NCI-H146 (cell line): ENCODE measurements at places on chromosomes 5 and 9.

GRCh38 chr5:64612344-64612961 lies 77.8 kb upstream of the SHISAL2B start:
- peak; percentile 48 for DNase-seq

GRCh38 chr5:33557605-33558004 lies 116.8 kb downstream of the TARS1 start:
- no peak for DNase-seq

- DNase-seq = peak; percentile 69
Observed at GRCh38 chr5:73911761-73912393, 285.9 kb downstream of the ARHGEF28 start.

DNA sequence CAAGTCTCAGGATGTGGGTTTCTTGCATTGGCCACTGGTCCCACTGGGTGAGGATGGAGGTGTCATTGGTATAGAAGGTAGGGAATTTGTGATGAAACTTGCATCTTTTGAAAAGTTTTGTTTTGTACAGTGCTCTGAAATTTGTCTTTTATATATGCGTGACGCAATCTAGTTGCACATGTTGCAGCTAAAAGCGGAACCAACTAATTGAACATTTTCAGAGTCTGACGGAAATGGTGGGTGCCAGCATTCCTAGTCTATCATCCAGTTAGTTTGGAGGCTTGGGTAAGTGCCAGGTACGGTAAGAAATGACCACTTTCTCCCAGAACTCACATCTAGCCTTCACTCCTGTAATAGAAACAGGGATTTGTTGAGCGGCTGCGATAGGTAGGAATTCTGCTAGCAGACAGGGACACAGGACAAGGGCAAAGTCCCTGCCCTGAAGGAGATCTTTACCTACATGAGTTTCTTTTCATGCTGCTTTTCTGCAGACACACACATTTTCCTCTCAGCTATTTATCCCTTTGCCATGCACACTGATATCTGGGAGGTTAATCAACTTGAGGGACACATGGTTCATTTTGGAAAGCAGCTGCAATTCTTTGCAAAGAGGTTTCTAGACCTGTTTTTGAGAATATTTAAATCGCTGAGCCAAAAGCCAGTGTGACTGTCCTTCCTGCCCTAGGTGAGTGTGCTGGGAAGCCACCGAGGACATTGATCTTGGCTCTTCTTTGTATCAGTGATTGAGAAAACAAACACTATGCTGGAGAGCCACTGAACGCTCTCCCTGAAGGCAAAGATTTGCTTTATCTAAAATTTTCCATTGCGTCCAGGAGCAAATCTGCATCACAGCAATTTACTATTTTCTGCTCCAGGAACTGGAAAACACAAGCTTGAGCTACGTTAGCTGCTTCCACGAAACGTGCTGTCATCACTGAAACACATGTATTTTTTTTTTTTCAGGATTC lies 89.7 kb downstream of the DAP start:
- DNase-seq = no peak

GRCh38 chr5:157381746-157382145 lies 78.3 kb upstream of the NIPAL4 start:
- no peak for DNase-seq

DNA sequence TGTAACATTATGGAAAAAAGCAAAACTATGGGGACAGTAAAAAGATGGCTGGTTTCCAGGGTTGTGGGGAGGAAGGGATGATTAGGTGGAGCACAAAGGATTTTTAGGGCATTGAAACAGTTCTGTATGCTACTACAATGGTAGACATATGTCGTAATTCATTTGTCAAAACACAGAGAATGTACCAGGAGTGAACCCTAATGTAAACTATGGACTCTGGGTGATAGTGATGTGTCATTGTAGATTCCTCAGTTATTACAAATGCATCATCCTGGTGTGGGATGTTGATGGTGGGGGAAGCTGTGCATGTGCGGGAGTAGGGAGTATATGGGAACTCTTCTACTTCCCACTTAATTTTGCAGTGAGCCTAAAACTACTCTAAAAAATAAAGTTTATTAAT lies 135.0 kb upstream of the GABRP start:
- no peak for DNase-seq
